ENCODE measurements at places on chromosomes 3 and 15. TPM values are rescaled to one million over a fixed set of nuclear protein-coding genes. Genes with fewer than 3 reads are reported as not detected.

The SPINT1 gene
- 11.0 TPM for total RNA-seq

DNA sequence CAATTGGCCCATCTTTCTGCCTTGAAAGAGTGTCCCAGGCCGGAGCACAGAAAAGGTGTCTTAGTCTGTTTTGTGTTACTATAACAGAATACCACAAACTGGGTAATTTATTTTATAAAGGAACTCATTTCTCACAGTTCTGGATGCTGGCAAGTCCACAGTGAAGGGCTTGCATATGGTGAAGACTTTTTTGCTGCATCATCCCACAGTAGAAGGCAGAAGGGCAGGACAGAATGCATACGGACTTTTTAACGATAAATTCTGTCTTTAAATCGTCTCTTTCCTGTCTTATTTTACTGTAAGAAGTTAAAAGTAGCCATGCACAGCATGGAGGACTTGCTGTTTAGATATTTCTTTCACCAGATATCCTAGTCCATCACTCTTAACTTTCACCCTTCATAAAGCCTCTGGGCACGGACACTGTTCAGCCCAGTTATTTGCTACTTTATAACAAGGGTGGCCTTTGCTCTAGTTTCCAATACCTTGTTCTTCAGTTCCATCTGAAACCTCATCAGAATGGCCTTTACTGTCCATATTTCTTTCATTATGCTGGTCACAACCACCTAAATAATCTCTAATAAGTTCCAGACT lies 10.3 kb upstream of the EIF1B start:
- DNase-seq = no peak

DNA sequence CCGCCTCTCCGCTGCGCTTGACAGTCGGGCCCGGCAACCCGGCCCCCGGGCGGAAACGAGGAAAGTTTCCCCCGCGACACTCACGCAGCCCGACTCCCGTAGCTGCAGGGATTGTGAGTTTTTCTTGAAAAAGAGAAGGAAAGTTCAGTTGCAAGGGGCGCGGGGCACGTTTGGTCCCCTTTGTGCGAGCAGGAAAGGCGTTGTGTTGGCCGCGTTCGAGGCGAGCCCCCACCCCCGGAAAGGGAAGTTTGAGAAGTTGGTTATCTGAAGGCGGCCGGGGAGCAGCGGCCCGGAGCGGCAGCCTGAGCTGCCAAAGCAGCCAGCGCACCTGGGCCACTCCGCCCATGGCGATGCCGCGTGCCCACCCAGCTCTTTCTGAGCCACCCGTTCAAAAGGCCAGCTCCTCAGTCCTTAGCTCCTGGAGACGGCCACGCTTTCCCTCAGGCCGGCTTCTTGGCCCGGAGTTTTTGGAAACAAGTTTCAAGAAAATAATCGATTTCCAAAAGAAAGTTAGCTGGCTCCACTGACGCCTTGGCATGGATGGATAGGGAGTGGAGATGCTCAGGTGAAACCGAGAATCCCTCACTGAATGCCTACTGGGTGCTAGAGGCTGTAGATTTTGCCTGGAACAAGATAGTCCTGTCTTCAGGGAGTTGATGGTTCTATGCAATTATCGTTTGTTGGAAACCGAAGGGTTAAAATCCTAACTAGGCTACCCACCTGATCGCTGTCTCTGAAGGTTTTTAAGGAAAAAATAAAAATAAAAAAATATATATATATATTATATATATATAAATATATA lies 832 bp downstream of the TGFBR2 start:
- peak; percentile 58 for DNase-seq

DNA sequence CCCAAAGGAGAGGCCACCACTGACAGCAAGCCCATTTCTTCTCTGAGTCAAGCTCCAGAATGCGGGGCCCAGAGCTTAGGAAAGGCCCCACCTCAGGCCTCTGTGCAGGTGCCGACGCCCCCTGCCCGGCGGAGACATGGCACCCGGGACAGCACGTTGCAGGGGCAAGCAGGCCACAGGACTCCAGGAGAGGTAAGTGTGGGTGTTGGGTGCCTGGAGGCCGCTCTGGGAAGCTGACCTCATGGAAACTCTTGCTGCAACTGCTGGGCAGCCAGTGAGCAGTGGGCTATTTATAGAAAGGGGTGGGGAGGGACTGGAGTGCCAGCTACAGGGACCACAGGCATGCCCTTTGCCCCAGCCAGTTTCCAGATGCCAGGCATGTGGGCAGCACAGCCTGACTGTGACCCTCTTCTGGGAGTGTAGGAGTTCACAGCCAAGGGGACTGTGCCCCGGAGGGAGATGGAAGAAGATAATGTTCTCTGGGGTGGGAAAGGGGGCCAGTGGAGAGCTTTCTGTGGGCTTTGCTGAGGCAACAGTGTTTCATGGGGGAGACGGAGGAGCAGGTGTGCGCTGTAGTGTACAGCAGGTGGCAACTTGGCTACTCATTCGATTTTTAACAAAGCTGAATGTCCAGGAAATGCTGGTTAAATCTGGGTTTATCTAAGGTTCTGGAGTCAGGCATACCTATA lies 23.7 kb downstream of the ALPK3 start:
- no peak for DNase-seq

DNA sequence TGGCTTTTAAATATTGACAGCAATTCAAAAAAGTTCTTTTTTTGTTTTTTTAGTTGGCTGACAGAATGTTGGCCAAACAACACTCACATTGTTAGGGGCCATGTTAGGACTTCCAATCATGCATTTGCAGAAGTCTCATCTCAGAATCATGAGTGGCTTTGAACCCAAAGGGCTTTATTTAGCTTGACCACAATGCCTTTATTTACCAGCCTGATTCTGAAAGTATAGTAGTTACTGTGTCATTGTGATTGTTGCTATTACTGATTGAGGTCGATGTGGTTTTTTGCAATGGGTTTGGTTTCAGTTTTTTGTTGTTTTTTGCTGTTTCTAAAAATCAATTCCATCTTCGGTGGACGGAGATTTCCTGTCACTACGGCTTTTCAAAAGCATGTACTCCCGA lies 7.2 kb downstream of the GLDN start:
- DNase-seq = no peak

The ATP13A5 gene
- total RNA-seq = not detected

DNA sequence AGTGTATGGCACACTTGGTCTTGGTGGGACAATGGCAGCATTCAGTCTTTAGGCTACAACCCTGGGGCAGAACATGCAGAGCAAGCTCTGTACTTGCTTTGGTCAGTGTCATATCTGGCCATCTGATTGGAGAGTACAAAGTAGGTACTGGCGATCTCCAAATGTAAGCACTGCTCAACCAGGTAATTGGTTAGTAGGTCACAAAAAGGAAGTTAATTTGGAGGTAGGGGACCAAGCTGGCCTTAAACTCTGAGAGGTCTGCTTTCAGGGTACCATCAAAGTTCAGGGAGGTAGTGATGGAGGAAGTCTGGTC lies 3.3 kb upstream of the ABHD5 start:
- DNase-seq = no peak

The MYO5C gene
- 0.54 TPM for total RNA-seq

The UPK1B gene
- total RNA-seq = not detected

DNA sequence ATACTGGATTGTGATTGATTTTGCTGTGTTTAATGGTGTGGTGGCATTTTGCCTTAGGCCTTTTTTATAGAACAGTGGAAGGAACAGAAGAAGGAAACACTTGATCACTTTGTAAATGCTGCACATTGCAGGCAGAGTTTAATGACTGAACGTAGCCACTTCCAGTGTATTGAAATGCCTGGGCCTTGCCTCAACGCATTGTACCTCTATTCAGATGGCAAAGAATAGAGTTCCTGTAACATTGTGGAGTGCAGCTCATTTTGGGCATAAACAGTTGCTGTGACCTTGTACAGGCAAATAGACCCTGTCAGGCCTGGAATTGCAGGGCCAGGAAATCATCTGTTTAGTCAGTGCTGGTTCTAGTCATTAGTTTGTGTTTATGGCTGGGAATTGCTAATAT lies 225.0 kb downstream of the EPHA3 start:
- no peak for DNase-seq

The FEZF2 gene
- not detected for total RNA-seq

DNA sequence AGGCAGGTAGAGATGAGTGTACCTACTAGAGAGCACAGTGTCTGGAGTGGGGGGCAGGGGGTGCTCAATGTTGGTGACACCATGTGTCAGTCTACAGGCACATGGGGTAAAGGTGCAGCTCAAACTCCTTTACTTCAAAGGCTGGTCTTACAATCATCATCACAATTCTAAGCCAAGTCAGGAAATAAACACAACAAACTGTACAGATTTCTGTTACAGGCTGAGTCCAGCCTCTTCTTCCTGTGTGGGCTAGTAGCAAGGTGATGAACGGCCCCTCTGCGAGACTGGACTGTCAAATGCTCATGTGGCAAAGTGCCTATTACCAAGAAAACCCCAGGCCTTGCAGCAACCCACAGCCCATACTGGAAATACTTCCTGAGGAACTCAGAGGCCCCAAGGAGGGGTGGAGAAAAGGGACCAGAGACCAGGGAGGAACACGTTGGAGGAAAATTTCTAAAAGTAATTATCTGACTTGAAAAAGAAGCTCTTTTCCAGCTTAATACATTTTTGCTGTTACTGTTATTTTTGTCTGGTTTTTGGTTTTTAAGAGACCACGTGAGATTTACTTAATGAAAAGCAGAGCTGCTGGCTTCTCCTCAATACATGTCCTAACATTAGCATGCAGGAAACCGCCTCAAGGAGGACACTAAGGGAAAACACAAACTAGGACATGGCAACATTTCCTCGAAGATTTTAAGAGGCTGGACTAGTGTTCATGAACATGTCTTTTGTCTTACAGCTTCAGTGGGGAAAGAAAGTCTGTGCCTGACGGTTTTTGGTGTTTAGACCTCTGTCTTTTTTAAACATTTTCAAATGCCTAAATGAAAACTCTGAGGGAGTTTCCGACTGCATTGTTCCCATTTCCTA lies 29.5 kb downstream of the TBC1D2B start:
- no peak for DNase-seq

The SYNPR gene
- not detected for total RNA-seq

DNA sequence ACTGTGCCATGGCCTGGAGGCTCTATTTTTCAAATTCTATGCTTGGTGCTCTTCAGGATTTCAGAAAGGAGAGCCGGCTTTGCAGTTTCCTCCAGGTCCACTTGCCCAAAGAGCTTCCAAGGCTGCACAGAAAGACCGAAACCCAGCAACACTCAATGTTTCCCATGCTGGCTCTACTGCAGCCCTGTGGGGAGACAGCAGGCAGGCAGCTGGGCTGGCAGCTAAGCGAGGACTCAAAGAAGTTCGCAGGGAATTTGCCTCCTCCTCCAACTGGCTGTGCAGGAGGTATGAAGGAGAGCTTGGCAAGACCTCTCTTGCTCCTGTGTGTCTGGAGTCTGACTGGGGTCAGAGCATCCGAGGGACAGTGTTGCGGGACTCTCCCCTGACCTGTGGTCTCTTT lies 17.4 kb upstream of the ITGA11 start:
- DNase-seq = no peak

DNA sequence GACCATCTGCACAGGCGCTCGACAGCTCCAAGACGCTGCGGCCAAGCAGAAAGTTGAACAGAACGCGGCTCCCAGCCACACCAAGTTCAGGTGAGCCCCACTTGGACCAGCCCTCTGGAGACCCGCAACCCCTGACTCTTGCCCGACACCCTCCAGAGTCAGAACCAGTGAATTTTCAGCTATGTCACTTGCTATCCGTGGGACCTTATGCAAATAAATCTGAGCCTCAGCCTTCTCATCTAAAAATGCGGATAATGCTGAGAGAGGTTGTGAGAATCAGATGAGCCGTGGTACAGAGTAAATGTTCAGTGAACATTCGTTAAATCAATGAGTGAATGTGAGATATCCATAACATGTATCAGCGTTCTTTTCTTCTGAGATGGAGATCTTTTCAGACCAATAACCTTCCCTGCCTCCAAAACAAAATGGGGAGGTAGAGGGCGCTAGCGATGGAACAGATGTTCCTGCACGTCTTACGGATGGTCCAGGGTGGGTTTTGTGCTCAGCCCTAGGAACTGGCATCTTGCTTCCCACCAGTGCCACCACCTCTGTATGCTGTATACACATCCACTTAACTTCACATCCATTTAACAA lies 524 bp downstream of the MRPS11 start:
- DNase-seq = no peak

DNA sequence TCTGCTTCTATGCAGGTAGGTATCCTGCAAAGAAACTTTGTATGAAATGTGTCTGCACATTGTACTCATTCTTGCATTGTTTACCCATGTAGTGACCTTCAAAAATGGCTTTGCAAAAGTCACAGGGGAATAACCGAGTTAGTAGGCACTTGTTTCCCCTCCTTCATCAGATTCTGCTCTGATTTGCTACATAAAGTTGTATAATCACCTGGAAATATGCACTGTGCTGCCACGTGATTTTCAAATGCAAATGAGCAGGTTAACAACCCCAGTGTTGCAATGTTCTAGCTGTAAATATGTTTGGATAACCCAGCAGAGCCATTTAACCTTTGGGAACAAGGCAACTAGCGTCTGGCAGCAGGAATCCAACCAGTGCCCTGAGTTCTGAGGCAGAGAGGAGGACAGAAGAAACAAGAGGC lies at the start of gene KNG1:
KNG1 (plus strand) TSS at position 321 of the 419 bp plus-strand sequence. CDS start 184 bp downstream, outside the sequence.
- DNase-seq = no peak

GRCh38 chr3:178385280-178385952 lies 150.8 kb upstream of the KCNMB2 start:
- DNase-seq = no peak

The KIF15 gene
- 25.5 TPM for total RNA-seq

- no peak for DNase-seq
Observed at GRCh38 chr15:52234596-52235541, 43.7 kb upstream of the GNB5 start.

The CPN2 gene
- not detected for total RNA-seq

DNA sequence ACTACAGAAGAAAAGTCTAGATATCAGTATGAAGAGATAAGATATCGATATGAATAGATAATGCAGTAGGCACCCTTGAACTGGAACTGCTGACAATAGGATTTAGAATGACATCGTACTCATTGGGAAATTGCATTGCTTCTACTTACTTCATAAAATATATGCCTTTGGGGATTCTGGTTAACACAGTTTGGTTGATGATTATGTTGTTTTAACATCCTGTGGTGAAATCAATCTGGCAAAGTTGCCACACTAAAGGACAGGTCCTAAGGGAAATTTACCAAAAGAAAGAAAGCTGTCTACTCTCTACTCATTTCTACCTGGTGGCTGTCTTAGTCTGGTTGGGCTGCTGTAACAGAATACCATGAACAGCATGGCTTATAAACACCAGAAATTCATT lies 417.4 kb upstream of the DPH6 start:
- no peak for DNase-seq

DNA sequence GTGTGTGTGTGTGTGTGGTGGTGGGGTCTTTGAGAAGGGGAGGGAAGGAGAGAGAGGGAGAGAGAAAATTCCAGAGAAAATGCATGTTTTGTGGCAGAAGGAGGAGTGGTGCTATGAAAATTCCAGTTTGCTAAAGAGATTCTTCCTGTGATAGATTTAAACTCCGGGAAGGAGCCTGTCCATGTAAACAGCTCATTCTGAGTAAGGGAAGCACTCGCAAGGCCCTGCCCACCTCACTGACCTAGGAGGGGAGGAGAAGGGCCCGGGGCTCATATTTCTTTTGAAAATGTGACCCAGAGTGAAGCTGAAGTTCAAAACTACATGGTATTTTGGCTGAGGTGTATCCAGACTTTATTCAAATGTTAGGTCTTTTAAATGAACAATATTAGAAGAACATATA lies 41.3 kb downstream of the ADAMTSL3 start:
- no peak for DNase-seq

The TBC1D5 gene
- total RNA-seq = 31.4 TPM

The RPL39L gene
- 7.5 TPM for total RNA-seq

GRCh38 chr3:49362561-49362960 lies 4.4 kb upstream of the GPX1 start:
- no peak for DNase-seq

GRCh38 chr15:70236341-70237086 lies 138.8 kb upstream of the TLE3 start:
- no peak for DNase-seq

The DNAJC13 gene
- 34.0 TPM for total RNA-seq

GRCh38 chr15:88133795-88134194 lies 122.7 kb downstream of the NTRK3 start:
- DNase-seq = no peak
